ENCODE measurements at places on chromosomes 6 and 20.

GRCh38 chr20:49680484-49680883, 33.2 kb downstream of the B4GALT5 start:
- no peak for DNase-seq

DNA sequence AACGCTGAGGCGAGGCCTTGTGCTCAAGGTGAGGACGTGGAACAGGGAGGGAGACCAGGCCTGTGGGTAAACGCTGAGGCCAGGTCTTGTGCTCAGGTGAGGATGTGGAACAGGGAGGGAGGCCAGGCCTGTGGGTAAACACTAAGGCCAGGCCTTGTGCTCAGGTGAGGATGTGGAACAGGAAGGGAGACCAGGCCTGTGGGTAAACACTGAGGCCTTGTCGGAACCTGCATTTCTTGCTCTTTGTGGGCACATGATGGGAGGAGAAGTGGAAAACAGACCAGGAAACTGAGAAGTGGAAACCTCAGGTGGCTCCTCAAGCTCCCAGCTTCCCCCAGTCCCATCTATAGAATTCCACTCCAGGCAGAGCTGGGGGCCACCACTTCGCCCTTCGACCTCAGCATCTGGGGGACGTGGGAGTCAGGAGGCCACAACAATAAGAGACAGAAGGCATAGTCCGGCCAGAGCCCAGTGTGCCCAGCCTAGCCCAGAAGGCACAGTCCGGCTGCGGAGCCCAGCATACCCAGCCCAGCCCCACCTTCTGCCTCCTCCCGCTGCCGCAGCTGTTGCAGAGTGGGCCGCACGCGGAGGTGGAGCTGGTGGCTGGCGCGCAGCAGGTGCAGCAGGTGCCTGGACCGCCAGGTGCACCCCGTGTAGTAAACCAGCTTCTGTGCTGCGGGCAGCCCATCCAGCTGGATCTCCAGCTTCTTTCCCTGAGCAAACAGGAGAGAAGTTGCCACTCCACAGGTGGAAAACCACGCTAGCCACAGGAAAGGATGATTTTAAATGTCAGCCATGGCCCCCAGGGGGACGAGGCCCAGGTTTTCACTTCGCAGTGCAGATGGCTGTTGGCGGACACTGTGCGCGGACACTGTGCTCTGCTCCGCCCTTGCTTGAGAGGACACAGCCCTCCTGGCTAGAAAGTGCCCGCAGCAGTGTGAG, 17.5 kb downstream of the FRMD1 start:
- no peak for DNase-seq

- DNase-seq, result no peak
These were observed 175.5 kb downstream of the MYLK4 start for GRCh38 chr6:2575236-2575635.

DNA sequence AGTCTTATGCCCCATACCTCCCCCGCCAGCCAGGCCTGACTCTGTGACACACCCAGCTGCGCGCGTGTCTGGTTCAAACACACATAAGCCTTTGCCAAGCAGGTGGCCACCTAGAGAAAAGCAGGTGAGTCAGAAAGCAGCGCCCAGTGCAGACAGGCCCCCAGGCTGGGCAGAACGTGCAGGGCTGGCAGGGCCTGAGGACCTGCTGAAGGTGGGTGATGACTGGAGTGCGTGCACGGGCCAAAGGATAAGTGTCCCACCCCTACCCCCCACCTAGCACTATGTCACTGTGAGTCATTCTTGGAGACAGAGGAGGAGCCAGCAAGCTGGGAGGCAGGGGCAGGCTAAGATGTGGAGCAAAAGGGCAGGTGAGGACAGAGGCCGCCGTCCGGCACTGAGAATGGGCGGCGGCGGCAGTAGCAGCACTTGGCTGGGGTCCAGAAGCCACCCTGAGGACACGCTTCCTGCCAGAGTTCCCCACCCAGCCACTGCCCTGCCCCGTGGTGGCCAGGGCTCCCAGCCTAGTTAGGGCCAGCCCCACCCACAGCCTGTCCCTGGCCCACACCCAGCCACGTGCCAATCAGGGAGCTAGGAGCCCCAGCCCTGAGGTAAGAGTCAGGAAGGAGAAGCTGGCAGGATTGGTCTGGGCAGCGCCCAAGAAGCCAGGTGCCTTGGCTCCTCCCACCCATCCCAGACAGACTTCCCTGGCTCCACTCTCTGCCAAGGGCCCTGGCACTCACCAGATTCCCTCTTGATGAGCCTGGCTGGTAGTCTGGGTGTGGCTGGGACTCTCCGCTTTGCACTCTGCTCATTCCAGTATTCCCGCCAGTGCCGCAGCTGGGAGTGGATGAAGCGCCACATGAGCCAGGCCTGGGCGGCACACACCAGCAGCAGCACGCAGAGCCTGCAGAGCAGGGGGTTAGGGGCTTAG, 72.7 kb downstream of the TRAM2 start:
- DNase-seq, result no peak

- DNase-seq, result peak; percentile 20
These were observed 117.1 kb upstream of the EEF1E1 start for GRCh38 chr6:8219352-8219943.

- DNase-seq, result no peak
These were observed 12.7 kb upstream of the GMDS start for GRCh38 chr6:2258112-2258511.
